CD4-positive, alpha-beta T cell treated with Interferon gamma for 1 hour (primary cell): ENCODE measurements at places on chromosomes 2 and 18.

GRCh38 chr18:56962322-56962721 is 184.6 kb upstream of the BOD1L2 start:
- DNase-seq: no peak

- no peak for DNase-seq
Observed at GRCh38 chr2:196413821-196414274, 225.7 kb upstream of the CCDC150 start.

DNA sequence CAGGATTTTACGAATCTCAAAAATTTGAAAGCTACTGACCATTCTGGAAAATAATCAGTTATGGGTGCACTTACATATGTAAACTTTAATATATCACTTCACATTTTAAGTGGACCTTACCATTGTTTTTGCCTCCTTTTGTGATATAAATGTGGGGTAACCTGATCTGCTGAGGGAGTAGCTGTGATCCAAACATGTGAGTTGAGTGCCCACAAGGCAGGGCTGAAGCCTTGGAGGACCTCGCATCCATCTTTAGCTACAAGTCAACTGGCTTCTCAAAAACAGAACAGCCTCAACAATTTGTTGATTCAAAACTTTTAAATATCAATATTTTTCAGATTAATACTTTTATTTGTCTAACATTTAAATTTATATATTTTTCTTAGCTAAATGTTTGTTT is 178.2 kb downstream of the PLCL1 start:
- DNase-seq: no peak

- no peak for DNase-seq
Observed at GRCh38 chr2:3324404-3325281, 53.0 kb downstream of the EIPR1 start.

DNA sequence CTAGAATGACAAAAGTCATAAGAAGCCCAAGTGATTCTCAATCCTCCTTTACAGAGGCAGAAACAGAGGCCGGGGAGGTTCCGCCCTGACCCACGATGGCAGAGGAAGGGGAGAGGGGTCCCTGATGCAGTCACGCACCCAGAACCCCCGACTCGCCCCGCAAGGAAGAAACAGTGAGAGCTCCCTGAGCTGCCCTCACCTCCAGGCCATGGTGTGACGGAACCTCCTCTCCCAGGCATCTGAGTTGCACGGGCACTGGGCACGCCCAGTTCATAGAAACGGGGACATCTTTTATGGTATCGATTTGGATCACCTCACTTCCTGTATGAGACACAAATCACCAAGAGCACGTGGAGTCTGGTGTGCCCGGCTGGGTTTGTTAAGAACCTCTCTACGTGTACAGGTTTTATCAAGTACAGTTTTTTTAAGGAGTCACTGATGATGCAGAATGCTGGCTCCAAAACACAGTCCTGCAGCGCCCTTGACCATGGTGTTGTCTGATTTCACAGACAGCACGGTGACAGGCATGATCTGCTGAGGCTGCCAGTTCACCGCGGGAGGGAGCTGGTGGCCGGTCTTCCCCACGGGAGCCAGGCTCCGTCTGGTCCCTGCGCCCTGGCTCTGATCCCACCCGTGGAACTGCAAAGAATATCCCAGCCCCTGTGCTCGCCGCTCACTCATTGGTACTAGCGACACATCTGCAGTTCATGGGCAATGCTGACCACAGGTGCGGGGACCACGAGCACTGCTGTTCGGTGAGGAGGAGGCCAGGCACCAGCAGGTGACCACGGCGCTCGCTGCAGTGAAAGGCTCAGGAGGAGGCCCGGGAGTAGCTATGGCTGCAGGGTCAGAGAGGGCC is 35.6 kb downstream of the PXDN start:
- no peak for DNase-seq

DNA sequence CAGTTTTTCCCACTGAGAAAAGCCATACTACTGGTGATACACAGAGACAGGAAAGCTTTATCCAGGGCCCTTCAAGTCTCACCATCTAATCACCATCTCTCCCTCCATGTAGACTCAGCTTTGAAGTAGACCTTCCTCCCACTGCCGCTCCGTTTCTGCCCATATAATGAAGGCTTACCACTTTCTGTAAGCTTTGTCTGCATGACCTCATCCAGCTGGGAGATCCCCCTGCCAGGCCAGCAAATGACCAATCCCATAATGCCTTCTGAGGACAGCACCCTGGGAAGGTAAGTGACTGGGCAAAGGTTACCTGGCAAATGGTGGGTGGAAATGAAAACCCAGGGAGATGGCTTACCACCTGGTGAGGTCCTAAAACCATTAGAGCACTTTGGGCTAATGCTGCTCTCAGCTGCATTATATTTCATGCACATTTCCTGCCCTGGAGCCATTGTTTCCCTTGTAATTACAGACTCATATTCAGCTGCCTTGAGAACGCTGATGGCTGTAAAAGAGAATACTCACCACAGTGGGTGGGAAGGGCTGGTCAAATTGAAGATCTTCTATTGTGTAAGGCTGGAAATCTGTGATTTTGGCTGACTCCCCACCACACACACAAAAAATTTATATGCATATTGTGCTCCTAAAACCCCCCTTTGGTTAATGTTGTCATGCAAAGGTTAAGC is 350.7 kb upstream of the SYT4 start:
- no peak for DNase-seq

DNA sequence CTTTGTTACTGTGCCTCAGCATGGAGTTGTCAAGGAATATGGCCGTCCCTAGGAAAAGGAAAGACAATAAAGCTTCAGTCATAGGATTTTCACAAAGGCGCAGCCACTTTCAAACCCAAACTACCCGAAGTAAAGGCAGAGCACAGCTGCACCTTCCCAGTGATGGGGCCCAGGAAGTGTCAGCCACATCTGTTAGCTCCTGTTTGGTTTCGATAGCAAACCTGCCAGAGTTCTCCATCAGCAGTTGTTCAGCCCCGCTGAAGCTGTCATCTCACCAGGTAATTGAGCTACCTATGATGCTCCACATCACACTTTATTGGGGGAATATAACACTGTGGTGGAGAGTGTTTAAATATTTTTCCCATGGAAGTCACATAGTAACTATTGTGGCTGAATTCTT is 80.7 kb downstream of the LRATD1 start:
- no peak for DNase-seq

GRCh38 chr2:126300348-126300747 is 355.6 kb upstream of the GYPC start:
- DNase-seq: no peak

DNA sequence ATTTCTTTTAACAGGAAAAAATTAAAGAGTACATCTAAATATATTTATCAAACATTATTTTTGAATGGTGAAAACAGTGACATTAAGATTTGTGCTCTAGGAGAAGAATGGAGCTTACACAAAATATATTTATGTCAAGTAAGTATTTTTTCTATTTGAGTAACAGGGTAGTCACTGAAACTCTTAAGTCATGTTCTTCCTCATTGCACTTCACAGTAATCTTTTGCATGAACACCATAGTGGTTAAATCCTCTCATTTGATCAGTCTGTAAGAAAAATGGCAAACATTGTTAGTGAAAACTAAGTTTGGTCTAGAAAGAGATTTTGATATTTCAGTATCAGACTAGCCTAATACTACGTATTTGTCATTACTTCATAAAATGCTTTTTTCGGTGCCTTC is 8.1 kb downstream of the GMCL1 start:
- no peak for DNase-seq

DNA sequence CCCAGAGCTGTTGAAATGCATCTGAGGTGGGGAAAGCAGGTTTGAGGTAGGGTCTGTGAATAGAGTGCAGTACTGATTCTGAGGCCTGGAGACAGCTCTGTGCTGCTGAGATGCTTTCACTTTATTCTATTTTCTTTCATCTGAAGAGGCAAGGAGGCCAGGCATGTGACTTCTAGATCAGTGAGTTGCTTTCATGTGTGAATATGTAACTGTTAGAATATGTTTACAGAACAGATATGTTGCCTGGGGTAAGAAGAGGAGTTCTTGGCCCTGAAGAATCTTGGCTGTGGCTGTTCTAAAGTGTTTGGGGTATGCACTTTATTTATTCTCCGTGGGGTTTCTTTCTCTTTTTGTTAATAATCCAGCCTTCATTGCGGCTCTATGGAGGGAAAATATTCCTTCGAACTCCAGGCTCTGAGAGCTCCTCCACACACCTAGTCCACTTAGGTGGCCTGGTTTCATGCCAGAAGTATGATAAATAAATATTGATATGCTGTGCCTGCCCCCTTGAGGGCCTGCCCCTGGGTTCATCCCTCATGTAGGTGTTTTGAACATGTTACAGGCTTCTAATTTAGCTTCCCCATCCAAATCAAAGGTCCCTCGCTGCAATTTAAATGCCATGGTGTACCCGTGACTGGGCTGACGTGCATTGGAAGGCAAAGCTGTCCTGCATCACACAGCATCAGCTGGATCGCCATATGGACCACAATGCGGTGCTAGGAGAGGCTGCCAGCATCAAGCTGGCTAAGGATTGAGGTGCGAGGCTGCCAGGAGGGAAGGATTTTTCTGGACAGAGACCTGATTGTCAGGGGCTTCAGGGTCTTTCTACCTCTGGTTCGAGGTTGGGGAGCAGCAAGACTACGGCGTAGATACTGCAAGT is 102.9 kb downstream of the PRKCE start:
- no peak for DNase-seq

DNA sequence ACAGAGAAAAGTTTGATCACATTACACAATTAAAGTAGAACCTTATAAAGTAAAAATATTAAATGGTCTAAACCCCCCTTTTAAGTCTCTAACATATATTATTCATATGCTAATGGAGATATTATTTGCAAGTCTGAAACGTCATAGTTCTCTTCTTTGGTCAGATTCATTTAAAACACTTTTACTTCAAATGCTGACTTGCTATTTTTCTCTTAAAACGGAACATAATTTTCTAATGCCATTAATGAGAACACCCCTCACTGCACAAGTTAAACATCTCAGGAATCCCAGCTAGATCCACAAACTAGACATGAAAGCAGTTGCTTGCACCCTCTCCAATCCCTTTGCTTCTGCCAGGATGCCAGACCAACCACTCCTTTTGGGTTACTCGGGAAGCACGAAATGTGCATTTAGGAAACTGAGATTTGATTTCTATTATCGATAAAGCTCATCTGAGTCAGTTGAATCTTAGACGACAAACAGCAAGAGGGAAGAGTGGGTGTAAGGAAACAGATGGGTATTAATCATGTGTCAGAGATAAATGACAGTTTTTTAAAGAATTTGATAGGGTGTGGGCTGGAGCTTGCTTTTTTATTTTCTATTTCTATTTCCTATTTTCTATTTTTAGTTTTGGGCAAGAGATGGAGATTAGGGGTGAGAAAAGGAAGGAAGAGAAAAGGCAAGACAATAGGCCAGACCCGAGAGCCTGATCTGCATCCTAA is 1.5 kb downstream of the ADD2 start:
- DNase-seq: no peak

DNA sequence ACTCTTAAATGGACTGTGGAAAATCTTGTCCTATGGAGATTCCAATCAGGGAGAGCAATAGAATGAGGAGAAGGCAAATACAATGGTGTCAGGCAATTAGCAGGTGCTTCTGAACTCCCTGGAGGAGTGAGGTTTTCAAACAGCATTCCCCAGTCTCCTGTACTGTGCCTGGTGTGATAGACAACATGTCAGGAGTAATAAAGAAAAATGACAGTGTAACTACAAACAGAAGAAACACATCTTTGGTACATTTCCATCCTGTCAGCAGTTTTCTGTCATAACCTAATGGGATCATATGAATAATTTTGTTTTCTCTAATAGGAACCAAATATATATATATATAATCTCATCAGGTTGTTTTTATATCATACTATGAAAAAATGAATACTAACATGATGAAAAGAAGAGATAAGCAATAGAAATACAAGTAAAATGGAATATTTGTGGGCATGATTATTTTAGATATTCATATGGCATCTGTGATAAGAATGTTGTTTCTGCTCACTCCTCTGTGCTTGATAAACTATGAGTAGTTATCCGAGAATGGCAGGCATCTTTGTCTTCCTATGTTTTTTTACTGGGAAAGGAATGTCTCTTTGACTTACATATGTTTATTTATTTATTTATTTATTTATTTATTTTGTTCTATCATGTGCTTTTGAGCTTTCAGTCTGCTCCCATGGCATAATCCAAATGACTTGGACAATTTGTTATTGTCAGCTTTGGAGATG is 441.7 kb downstream of the TXNL1 start:
- DNase-seq: no peak

- no peak for DNase-seq
Observed at GRCh38 chr2:153558247-153558646, 79.7 kb upstream of the RPRM start.

DNA sequence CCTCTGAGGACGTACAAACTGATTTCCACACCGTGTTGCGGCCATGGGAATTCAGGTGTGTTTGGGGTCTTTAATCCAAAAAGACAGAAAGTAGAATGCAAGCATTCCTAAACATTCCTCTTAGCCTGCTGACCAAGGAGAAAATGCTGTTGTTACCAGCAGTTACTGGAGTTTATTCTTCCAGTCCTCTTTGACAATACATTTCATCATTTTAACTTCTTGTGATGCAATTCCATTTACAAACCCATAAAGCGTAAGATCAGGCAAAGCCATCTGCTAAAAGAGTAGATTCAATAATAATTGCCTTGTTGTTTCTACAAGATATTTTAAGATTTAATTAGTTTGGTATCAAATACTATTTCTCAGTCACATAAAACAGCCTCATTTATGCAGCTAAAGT is 32.7 kb downstream of the SPIRE1 start:
- no peak for DNase-seq

- DNase-seq: no peak
Observed at GRCh38 chr18:25279961-25280360, 72.0 kb downstream of the ZNF521 start.

DNA sequence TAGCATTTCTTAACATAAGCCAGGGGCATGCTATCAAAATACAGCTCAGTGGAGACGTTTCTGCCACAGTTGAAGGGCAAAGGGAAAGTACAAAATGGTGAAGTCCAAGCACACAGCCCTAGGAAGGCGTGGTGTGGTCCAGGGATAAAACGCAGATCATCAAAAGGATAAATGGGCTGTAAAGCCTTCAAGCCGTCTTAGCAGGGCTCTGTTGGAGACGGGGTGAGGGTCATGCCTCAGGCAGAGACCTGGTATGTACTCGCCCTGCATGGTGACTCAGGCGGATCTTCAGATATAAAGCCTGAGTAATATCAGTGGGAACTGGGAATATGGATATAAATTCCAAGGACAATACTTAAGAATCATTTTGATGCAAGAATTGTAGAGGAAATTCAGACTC is 61.2 kb downstream of the NGEF start:
- DNase-seq: no peak

DNA sequence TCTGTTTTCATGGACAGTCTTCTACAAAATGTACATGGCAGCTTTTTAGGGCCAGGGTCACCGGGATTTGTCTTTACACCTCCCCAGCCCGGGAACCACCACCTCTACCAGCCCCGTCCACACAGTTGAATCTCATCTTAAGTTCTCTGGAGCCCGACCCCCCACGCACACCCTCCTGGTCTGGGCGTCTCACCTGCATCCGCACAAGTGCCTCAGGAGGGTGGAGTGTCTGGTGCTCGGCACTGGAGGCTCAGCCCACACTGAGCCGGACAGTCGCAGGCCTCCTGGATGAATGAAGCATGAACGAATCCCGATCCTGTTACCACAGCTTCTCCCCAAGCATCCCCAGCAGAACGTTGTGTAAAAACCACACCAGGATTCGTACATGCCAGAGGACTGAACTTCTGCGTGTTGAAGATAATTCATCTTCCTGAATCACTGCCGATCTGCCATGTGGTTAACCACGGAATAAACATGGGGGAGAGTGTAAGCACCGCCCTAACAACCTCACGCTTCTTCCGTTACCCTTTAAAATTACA is 162.0 kb downstream of the RTP5 start:
- peak; percentile 27 for DNase-seq
